ENCODE measurements at places on chromosomes 1 and 21.

DNA sequence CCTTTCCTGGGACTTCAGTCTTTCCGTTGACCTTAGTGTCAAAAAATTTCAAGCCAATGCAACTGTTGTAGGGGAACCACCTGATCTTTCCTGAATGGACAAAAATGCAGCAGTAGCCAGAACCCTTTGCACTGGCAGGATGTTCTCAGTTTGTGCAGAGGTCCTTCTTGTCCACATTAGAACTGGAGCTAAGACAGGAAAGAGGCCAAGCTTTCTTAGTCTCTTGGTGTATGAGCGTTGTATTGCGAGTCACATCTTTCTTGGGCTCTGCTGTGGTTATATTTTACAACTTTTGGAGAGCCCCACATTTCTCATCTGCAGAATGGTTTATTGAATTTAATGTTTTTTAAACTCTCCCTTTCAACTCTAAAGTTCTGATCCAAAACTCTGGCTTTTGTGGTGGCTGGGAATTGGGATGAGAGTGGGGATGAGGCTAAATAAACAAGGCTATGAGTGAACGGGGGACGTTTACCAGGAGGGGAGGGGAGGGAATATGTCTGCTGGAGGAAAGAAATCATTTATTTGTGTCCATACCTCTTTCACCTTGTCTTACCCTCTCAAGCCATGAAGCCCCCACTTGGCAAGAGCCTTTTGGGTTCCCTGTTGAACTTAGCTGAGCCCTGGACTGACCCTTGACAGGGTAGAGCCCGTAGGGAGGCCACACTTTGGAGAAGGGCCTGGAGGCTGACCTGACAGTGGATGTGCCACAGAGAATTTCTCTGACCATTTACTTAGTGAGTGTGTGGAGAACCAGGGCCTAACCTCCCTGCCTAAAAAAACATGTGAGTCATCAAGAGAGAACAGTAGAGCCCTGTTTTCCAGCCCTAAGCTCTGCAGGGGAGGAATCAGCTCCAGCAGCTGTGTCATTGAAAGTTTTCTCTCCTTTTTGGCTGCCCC is 586 bp downstream of the CHI3L2 start:
- DNase-seq, result no peak

GRCh38 chr1:14578156-14578555 is 20.3 kb upstream of the KAZN start:
- DNase-seq, result no peak

- no peak for DNase-seq
Observed at GRCh38 chr1:65002156-65002507, 35.8 kb upstream of the JAK1 start.

- no peak for DNase-seq
Observed at GRCh38 chr1:54096877-54097240, 43.5 kb downstream of the TCEANC2 start.

DNA sequence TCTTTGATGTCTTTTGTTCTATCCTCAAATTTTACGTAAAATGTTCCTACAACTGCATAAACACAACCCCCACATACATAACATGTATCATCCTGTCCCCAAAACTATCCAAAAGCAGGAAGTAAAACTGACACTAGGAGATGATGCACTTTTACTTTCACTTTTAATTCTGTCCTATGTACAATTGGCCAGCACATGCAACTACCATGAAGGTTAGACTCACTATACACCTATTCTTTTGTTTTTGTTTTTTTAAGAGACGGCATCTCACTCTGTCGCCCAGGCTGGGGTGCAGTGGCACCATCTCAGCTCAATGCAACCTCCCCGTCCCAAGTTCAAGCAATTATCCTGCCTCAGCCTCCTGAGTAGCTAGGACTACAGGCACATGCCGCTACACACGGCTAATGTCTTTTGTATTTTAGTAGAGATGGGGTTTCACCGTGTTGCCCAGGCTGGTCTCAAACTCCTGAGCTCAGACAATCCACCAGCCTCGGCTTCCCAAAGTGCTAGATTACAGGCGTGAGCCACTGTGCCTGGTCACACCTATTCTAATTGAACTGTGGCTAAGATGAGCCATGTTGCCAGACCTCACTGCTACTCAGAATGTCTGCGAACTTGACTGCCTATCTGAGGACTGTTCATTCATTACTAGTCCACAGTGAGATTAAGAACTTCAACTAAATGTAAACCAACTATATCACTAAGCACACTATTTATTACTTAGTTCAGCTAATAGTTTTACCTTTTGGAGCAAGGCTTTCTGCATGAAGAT is 48.0 kb downstream of the TOR3A start:
- no peak for DNase-seq

GRCh38 chr1:43564551-43565348 is 34.1 kb downstream of the PTPRF start:
- no peak for DNase-seq

GRCh38 chr1:1825217-1825616 is 46.9 kb upstream of the NADK start:
- no peak for DNase-seq

DNA sequence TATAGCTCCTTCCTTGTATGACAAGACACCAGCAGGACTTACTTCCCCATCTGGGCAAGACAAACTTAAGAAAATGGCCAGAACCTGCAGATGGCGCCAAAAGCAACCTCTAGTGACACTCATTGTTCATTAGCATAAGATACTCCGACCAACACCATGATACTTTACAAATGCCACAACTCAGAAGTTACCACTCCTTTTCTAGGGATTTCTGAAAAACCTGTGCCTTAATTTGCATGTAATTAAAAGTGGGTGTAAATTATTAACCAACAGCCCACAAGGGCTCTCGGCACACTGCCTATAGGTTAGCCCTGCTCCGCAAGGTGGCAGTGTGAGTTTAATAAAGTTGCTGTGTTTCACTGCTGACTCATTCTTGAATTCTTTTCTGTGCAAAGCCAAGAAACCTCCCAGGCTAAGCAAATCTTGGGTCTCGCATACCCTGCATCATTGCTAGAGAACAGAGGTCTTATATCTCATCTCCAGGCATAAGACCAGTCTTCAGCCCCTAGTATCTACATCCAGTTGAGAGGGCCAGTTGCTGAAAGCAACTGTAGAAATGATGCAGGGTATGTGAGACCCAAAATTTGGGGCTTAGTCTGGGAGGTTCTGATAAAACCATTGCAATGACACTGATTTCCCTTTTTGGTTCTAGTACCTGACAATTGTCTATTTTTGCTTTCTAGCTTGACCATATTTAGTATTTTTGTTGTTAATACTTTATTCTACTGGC is 86.4 kb downstream of the FAF1 start:
- peak; percentile 46 for DNase-seq

GRCh38 chr1:90721210-90722194 is 4.4 kb upstream of the BARHL2 start:
- DNase-seq, result no peak

- DNase-seq, result no peak
Observed at GRCh38 chr1:107139833-107140702, 771 bp upstream of the NTNG1 start.

- no peak for DNase-seq
Observed at GRCh38 chr1:244370060-244370637, 81.6 kb downstream of the ADSS2 start.

DNA sequence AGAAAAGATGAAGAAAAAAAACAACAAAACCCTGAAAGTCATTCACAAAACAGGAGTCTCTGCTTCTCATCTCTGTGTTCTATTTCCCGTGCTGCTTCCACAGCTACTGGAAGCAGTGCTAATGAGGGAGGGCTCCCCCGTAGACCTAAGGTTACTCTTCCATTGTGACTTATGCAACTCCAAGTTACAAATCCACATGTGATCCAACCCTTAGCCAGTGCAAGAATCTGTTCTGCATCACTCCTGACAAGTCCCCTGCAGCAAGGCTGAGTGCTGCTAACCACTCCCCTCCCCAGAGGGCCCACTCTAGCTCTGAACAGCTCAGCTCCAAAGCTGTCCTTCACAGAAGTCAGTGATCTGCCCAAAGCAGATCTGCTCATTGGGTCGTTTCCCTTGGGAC is 10.3 kb downstream of the DNALI1 start:
- DNase-seq, result no peak

DNA sequence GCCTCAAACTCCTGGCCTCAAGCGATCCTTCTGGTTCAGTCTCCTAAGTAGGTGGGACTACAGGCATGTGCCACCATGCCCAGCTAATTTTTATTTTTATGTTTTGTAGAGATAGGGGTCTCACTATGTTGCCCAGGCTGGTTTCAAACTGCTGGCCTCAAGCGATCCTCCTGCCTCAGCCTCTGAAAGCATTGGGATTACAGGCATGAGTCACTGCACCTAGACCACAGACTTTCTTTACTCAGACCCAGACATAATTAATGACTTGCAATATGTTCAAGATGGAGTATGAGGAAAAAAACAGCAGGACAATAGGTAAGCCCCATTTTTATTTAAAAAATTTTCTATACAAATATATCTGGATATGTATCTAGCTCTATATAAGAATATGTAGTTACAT is 13.2 kb downstream of the KANK4 start:
- DNase-seq, result no peak

DNA sequence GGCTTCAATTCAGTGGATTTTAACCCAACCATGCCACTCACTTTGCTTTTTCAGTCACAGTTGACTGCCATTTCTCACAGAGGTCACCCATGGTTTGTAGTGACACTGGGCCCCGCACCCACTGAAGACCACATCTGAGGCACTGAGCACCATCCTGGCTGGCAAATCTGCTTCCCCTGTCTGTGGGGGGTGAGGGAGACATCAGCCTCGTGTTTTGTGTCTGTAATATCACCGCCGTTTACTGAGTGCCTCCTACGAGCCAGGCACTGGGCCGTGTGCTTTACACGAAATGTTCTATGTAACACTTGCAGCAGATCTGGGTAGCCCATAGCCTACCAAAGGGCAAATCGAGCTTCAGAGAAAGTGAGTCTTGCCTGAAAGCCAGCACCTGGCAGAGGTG is 161.8 kb downstream of the PGBD5 start:
- DNase-seq, result no peak

DNA sequence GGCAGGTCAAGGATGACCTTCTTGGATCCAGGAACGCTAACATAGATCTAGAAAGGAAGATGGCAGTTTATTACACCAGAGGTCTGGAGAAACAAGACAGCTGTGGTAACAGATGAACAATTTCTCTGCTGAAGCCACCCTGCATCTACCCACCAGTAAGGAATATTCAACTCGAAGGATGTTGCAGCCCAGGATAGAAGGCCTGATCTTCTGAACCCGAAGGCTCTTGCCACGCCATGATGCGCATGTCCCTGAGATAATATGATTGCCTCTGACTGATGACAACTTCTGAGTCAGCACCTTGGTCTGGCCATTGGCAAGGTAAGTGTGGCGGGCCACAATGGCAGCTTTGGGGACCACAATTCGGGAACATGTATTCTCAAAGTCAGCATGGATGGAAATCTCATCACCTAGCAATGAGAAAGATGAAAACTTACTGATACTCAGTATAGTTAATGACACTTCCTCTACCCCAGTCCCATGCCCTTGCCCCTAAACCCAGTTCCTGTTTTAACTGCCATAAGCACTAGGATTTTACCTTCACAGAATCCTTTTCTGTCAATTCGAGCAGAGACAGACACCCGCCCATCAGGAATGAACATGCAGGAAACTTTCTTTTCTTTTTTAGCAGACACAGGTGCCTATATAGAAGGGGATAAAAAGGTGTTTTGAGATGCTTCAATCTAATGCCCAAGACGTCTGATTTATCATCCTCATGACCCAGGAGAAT is 1.8 kb downstream of the TXNIP start:
- DNase-seq, result no peak

GRCh38 chr1:93702111-93702827 is 20.6 kb upstream of the BCAR3 start:
- DNase-seq, result no peak

- DNase-seq, result no peak
Observed at GRCh38 chr21:28066596-28067387, 925.9 kb downstream of the LTN1 start.

DNA sequence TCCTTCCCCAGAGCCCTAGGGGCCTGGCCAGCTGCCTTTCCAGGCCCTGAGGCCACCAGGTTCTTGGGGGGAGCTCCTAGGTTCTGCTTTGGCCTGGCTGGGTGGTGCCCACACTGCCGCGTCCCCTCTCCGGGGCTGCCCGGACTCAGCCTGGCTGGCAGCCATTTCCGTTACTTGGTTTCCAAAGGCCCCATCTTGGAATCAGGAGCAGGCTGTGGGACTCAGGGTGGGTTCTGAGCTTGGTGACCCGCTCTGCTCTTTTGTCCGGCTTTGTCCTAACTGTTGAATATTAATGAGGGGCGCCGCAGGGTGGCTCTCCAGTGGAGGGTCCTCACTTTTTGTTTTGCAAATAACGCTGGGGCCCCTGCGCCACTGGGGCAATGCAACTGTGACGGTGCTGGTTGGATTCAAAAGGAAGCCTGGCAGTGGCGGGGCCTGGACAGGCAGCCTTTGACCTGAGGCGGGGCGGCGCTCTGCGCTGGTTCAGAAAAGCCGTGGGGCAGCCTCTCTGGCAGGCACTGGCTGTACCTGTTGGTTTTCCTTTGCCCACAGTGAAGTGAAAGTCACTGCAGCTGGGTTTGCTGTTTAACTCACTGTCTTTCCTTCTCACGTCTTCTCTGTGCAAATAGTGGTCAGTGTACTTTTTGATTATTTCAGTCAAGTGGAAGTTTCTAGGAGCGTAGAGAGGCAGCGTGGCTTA is 20.2 kb downstream of the SKI start:
- no peak for DNase-seq

DNA sequence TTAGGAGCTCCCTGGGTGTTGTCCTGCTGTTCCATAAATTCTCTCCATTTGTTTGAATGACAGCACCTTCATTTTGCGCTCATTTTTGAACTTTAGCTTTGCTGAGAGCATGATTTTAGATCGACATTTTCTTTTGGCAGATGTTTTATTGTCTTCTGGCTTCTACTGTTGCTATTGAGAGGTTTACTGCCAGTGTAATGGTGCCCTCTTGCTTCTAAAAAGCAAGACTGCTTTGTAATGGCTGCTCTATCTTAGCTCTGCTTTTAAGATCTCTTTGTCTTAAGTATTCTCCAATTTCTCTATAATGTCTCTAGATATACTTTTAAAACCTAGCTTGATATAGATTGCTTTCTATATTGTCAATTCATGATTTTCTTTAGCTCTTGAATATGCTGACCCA is 27.8 kb downstream of the THEM4 start:
- no peak for DNase-seq

DNA sequence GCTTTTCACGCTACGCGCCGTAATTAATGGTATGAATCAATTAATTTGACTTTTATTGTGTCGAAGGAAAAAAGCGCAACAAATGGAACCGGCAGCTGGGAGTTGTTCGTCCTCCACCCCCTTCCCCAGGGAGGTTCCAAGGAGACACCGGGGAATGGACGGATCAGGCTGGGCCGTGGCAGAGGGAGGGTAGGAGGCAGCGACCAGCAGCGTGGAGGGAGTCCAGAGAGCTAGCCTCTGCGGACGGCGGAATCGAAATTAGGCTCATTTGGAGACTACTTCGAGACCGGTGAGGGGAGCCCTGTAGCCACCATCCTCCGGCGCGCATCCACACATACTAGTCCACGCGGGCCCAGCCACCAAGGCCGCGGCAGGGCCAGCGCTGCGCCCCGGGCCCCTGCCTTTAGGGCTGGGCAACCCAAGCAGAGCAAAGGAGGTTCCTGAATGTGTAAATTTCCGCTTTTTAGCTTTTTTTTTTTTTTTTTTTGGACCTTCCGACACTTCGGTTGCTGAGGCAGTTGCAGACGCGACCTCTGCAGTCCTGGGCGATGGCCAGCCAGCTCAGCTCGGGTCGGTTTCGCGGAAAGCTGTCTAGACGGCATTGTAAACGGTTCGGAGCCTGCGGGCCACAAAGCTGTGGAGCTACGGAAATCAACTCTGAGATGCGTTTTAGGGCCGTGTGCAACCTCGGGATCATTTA is 2.2 kb upstream of the FOXD3 start:
- DNase-seq, result no peak
